Bronchial epithelial cell (primary cell): ENCODE measurements at places on chromosomes 4 and X. TPM values are rescaled to one million over a fixed set of nuclear protein-coding genes. Genes with fewer than 3 reads are reported as not detected.

FMR1NB gene
- total RNA-seq, result not detected in 2 replicates

CYLC1 gene
- not detected in 2 replicates for total RNA-seq

PPP4R3C gene
- not detected in 2 replicates for total RNA-seq

FANCB gene
- 1.2 and 1.8 TPM in 2 replicates for total RNA-seq

ANXA10 gene
- total RNA-seq, result 0.79 TPM in 1 of 2 replicates, not detected in the other

SAGE1 gene
- not detected in 2 replicates for total RNA-seq

EIF2S3 gene
- 247 and 315 TPM in 2 replicates for total RNA-seq

TEX13B gene
- not detected in 2 replicates for total RNA-seq

DMP1 gene
- not detected in 2 replicates for total RNA-seq

NWD2 gene
- total RNA-seq, result 0.26 and 1.2 TPM in 2 replicates

KLHL5 gene
- total RNA-seq, result 84.6 and 121 TPM in 2 replicates
